ENCODE measurements at places on chromosomes 1 and 21.

DNA sequence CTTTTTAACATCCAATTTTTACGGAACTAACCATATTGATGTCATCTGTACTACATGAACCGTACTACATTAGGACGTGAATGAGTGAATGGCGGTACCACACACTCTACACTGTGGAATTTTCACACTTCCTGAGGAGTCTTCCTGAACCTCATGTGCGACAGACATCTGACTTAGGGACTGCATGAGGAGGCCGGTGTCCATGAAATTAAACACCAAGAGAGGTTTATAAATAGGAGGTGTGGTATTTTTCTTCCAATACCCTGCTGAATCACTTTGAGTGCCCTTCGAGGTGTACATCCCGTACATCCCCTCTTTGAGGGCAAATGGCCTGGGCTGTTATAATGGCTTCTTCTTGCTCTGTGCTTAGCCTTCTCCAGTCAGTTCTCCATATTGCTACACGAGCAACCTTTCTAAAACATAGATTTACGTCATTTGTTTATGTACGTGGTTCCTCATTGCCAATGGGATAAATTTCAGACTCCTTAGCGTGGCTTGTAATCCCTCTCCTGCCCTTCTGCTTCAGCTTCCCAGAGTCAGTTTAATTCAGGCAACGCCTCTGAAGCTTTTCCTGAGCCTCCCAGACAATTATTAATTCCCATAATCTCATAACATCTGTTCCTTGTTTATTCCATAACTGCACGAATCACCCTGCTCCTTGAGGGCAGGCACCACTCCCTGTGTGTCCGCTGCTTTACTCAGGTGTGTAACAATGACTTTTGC lies 9.4 kb downstream of the ST3GAL3 start:
- ATAC-seq, result no peak

GRCh38 chr1:155173478-155174323 lies at the start of gene TRIM46:
TRIM46 (plus strand) TSS chr1:155173849; CDS start chr1:155173967, 118 bp downstream.
- ATAC-seq, result peak; percentile 57

- no peak for ATAC-seq
Measured at GRCh38 chr1:213075725-213076124, 24.7 kb downstream of the RPS6KC1 start.

DNA sequence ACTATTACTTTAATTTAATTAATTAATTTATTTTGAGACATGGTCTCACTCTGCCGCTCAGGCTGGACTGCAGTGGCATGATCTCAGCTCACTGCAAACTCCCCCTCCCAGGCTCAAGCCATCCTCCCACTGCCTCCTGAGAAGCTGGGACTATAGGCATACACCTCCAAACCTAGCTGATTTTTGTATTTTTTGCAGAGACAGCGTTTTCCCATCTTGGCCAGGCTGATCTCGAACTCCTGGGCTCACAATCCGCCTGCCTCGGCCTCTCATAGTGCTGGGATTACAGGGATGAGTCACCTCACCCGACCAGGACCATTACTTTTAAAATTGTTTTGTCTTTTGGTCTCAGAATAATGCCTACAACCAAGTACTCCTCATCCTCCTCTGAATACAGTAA lies 15.6 kb downstream of the YY1AP1 start:
- ATAC-seq, result no peak

DNA sequence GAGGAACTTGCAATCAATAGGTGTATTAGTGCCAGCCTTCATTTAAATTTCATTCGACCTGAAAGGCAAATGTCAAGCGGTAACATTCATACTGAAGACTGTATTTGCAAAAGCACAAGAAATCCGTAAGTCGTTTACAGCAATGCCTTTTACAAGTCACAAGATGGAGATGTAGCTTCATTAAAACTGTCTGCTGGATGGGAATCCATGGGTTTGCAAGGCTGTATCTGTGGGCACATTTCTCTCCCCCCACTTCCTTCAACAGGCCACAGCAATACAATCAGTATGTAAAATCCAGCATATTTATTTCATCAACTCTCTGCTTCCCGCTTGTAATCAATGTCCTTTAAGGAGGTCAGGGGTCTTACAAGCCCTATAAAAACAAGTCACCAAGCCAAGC lies 147.1 kb downstream of the SLC45A1 start:
- ATAC-seq, result no peak

DNA sequence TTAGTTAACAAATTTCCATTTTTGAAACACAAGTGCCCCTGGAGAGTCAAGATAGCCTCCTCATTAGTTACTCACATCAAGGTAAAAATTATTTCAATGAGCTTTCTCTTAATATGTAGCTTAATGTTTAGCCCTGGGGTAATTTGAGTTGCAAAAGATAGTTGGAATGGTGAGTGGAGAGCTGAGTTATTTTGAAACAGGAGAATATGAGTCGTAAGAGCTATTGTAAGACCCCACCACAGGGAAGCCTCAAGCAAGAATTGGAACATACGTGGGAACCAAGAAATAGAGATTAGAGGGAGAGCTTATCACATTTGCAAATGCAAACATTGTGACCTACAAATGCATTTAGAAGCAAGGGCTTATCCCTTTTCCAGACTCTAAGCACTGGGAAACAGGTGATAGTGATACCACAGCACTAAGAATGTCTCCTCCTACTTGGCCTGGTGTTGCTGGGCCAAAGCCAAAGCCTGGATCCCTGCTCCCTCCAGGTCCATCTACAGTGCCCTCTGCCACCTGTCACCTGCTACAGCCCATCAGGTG lies 635.1 kb downstream of the PTPRC start:
- peak; percentile 23 for ATAC-seq

DNA sequence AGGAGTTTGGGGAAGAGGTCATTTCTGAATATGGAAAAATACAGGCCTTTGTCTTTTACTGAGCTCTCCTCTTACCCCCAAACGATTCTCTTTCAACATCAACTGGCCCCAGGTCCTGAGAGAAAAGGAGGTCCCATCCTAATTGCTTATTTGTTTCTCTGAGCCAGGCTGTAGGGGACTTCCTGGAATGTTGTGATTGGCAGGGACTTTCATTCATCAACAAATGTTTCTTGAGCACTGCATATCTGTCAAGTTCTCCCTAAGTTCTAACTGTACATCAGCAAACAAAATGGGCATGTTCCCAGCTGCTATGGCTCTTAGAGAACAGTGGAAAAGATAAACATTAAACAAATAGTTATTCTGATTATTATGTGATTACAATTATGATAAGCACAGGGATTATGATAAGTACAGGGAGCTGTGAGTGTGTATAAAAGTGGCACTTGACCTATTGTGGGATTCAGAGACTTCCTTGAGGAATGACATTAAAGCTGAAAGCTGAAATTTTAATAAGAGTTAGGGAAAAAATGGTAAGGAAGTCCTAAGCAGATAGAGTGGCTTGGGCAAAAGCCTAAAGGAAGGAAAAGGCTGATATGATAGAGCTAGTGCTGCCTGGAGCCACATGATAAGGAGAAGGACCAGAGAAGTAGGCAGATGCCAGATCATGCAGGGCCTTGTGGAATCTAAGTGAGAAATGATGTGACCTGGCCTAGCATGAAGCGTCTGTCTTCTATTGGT lies 11.6 kb downstream of the GPX7 start:
- no peak for ATAC-seq

- ATAC-seq, result no peak
Measured at GRCh38 chr1:82994616-82995263, 1004.2 kb downstream of the TTLL7 start.

GRCh38 chr1:64295561-64295960 lies 92.1 kb downstream of the UBE2U start:
- ATAC-seq, result no peak

GRCh38 chr1:232377494-232377770 lies 252.5 kb downstream of the SIPA1L2 start:
- no peak for ATAC-seq

DNA sequence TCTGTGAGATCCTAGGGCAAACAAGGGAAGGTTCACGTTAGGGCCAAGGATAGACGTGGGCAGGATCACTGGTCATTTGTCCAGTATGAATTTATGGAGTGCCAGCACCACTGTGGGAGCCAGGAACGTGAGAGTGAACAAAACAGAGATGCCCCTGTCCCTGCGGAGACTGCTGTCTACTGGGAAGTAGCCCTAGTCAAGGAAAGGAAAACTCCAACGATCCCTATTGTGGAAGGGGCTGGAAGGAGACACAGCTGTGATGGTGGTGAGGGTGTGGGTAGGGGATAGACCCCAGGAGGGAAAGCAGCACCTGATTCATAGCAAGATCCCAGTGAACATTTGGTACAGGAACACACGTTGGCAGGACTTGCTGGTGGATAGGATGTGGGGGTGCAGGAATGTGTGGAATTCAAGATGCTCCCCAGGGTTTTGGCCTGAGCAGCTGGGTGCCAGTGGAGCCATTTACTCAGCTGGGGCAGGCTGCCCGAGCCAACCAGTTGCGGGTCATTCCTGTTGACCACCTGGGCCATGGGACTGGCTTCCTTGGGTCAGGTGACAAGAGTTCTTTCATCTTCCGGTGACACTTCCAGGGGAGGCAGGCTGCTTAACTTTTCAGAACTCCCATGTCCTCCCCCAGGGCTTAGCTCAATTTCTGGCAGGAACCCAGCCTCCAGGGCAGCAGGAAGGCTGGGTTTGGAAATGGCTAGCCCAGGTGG lies 1.2 kb upstream of the ATP13A2 start:
- ATAC-seq, result no peak

DNA sequence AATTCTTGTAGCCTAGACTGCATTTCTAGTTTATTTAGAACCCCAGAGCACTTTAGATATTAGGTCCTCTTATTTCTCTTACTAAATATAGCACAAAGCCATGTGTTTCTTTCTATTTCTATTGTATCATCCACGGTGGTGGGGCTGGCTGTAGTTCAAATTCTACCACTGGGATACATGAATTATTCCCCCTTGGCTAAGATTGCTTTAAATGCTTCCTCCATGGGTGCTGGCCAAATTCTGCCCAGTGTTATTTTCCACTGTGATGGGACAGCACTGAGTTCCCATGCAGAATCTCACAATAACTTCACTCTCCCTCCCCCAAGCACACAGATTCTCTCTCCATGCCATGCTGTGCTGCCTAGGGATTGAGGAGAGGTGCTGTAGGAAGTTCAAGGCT lies 41.5 kb upstream of the GBP6 start:
- ATAC-seq, result no peak

DNA sequence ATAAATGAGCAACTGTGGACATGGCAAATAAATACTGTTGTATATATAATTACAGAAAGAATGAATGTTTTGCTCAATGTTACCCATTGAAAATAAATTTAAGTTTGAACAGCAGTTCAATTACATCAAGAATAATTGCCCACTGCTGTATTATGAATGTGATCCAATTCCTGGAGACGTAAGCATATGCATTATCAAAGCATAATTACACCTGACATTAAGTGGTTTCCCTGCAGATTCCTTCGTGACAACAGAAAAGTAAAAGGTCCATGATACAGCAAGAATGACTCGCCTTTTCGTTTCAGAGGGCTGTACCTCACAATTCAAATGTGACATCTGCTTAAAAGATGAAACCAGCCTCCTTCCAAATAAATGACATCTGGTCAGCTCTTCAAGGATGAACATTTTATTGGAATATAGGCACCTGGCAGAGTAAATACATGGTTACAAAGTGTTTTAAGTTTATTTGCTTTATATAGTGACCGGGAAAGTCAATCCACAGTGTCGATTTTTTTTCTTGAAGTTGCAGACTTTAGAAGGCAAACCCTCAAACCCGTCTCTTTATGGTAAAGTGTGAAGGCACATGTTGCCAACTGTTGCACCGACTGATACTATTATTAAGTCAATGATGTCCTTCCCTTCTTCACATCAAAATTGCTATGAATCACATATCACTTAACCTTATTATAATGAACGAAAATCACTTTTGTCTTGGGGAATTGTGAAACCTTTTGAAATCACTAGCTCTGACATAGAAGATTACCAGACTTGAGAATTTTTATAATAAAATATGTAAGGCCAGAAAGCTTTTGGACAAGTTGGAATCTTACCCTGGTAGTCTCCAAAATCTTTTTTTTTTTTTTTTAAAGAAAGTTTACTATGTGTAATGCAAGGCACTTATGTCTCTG lies 36.2 kb upstream of the EDEM3 start:
- no peak for ATAC-seq

- ATAC-seq, result no peak
Measured at GRCh38 chr1:154983776-154984466, 777 bp downstream of the FLAD1 start.

All from activated T-helper 17 cell treated with anti-CD3 and anti-CD28 coated beads, Interleukin-2, amount 50 U/mL, for 72 hours (primary cell).